CMK (cell line): ENCODE measurements at places on chromosomes 13 and 19.
A peak's percentile ranks its signal among the peaks of the same experiment; 100 is the strongest.

GRCh38 chr13:99647596-99647985 is 146.3 kb downstream of the TM9SF2 start:
- DNase-seq = no peak

DNA sequence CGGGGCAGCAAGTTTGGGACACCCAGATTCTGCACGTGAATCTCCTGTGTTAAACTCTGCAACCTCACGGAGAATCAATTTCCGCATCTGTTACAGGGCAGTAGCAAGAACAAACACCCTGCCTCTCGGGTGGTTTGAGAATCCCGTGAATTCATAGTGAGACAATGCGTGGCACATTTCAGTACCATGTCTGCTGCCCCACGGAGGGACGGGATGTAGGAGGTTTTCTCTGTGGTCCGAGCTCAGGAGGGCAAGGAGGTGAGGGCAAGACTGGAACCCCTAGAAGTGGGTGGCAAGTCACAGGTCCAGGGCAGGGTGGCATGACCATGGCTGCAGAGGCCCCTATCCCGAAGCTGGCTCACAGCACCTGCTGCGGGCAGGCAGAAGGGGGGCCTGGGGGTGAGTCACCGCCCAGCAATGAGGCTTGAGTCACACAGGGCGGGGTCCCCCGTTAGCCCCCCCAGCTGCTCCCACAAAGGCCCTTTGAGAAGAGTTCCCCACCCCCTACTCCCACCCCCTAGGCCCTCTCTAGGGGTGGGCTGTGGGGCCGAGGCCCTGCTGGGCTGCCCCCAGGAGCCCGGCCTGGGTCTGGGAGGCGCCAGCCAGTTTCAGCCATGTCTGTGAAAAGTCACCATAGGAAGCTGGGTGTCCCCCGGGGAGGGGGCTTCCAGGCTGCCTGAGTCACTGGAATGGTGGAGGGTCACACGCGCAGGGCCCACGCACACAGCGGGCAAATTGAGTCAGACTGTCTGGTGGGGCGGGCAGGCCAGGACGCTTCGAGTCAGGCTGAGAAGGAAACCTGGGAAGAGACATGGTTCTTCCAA is 25.8 kb upstream of the NANOS3 start:
- no peak for DNase-seq

DNA sequence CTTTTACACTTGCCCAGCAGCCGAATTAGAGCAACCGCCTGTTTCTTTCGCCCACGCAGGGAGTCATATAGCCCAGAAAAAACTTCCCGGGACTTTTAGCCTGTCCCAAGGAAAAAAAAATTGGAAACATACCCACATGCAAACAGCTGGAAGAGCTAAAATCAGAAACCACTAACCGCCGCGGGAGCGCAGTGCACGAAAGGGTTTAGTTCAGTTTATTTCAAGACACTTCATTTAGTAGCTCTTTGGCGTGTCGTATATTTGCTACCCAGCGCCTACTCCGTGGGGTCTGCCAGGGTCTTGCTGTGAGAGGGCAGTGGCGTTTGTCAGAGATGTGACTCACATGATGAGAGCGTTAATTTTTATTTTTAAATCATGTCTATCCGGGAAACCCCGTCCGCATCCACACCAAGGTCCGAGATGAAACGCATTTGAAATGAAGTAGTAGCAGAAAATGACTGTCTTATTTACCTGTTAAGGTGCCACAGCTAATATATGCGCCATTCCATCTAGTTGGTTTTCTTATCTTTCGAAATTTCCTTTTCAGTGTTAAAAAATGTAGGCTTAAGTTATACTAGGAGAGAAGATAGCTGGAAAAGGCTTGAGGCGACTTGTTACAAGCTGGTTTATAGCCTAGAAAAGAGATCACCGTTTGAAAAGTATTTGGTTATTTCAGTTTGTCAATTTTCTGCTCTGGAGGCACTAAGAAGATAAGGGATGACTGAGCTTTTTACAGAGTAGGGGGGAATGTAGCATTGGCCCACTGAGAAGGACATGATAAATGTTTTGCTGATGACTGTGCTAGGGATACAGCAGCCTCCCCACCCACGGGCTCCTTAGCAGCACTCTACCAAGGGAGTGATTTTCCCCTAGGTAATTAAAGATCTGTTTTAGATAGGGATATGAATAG is 1.7 kb downstream of the KLF5 start:
- DNase-seq = no peak

GRCh38 chr19:38469151-38469550 is 35.7 kb downstream of the RYR1 start:
- no peak for DNase-seq

GRCh38 chr19:28257396-28257795 is 955.6 kb downstream of the UQCRFS1 start:
- no peak for DNase-seq

- DNase-seq = no peak
Measured at GRCh38 chr13:90276216-90276615, 1071.3 kb upstream of the MIR17HG start.

DNA sequence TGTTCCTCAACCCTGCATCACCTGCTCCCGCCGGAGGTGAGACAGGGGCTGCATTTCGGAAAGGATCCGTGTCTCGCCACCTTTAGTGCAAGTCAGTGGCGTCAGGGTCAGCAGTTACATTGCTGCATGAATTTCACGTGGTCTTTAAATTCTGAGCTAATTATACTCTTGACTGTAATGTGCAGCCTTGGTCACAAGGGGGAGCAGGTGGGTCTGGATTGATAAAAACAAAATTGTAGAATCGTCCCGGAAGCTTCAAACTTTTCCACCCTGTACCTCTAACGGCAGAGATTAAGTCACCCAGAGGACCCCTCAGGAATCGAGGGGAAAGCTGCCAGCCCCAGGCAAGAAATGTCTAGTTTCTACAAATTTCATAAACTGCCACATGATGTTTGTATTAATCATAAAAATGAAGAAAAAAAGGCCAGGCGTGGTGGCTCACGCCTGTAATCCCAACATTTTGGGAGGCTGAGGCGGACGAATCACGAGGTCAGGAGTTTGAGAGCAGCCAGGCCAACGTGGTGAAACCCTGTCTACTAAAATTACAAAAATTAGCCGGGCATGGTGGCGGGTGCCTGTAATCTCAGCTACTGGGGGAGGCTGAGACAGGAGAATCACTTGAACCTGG is 20.2 kb downstream of the BBC3 start:
- DNase-seq = peak; percentile 31

DNA sequence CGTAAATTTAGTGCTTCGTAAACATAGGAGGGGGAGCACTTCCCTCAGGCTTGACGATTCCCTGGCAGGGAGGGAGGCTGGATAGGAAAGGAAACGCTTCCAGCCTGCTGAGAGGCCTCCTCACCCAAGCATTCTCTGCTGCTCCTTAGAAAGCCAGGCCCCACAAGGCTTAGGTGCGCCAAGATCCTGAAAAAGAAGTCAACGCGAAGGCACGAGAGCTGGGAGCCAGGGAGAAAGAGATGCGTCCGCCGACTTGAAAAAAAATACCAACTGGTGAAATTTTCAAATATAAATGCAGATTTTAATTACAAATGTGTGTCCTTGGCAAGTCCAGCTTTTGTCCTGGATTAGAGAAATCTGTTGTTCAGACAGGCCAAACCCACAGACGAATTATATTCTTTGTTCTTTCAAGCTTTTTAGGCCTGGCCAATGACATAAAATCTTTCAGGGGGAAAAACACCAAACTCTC is 64.0 kb downstream of the ALOX5AP start:
- DNase-seq = no peak

DNA sequence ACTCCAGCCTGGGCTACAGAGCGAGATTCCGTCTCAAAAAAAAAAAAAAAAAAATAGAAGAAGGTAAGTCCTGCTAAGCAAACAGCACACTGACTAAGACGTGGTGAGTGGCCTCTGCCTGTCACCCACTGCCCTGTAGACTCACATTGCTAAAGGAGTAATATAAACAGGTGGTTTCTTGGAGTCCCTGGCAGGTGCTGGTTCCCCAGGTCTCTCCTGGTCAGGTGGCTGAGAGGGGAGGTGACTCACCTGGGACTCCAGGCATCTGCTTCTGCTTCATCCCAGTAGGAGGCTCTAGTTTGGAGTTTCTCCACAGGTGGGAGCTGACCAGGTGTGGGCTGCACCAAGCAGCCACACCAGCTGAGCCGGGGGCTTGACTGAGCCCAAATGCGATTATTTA is at the start of gene OR10H1:
Gene OR10H1, minus strand, starts transcription at position 359 of the 400 bp plus-strand sequence. CDS start 7,627 bp downstream, outside the sequence.
- DNase-seq = no peak

DNA sequence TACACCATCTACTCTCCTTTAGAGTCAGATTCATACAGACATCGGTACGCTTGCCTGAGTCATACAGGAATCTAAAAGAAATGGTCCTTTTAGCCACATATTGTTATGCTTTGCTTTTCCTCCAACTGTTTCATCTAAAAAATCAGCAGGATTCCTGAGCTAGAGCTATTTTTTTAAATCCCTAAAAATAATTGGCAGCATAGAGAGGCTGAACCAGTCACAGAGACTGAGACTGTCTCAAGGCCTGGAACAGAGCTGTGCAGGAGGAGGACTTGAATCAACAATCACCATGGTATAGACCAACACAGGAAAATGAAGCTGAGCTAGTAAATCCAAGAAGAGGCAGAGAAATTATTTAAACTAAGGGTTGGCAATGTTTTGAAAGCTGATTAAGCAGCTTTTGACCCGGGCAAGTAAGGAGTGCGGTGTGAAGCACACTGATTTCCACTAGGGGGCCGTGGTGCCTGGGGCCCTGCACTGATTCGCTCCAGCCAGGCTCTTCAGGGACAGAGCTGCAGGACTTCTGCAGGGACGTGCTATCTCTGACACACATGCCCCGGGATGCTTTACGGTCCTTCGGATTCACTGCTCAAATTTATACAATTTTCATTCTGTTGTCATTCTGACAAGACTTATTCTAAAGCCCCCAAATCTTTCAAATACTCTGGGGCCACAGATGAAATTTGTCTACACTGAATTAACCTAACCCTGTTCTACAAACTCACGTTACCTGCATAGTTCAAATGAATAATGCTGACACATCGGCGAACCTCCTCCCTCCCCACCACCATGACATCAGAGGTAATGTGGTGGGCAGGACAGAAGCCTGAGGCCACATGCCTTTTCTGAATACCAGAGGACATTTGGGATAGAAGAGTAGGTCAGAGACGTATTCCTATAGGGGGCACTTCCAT is 87.6 kb upstream of the SLC15A1 start:
- no peak for DNase-seq

DNA sequence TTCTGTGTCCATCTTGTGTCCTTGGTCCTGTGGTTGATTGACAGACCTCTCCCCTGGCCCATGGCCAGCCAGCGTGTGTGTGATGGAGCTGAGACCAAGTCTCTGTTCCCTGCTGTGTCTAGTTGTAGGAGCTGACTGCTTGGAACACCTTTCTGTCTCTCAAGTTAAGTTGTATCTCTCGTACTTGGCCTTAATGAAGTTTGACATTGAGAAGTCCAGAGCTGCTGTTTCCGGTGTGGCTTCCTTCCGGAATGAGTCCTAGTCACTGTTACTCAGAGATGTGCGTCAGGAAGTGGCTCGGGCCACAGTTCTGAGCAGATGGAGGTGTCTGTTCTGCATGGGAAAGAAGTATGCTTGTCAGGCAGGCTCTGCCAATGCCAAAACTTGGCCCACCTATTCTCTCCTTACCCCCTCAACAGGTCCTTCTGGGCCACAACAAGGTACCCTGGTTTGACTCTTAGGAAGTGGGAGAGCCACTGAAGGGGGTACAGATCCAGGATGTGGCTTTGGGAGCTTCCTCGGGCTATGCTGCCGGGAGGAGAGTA is 54.3 kb downstream of the GATAD2A start:
- peak; percentile 63 for DNase-seq

GRCh38 chr13:21355304-21355703 is 103.8 kb downstream of the ZDHHC20 start:
- no peak for DNase-seq

DNA sequence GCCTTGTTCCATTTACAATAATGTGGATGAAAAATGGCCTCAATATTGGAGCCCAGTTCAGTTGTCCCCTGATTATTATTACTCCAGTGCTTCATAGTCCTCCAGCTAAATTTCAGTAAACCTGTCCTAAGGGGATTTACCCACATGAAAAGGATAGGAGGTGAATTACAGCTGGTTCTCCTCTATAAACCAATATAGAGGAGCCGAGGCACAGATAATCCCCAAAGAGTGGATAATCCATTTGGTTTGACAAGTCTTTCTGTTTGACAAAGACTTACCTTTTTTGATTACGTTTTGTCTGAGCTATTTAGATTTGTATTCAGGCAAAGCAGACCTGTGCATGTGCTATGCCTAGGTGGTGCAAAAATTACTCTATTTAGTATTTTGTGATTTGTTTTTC is 2.7 kb downstream of the CNMD start:
- no peak for DNase-seq

DNA sequence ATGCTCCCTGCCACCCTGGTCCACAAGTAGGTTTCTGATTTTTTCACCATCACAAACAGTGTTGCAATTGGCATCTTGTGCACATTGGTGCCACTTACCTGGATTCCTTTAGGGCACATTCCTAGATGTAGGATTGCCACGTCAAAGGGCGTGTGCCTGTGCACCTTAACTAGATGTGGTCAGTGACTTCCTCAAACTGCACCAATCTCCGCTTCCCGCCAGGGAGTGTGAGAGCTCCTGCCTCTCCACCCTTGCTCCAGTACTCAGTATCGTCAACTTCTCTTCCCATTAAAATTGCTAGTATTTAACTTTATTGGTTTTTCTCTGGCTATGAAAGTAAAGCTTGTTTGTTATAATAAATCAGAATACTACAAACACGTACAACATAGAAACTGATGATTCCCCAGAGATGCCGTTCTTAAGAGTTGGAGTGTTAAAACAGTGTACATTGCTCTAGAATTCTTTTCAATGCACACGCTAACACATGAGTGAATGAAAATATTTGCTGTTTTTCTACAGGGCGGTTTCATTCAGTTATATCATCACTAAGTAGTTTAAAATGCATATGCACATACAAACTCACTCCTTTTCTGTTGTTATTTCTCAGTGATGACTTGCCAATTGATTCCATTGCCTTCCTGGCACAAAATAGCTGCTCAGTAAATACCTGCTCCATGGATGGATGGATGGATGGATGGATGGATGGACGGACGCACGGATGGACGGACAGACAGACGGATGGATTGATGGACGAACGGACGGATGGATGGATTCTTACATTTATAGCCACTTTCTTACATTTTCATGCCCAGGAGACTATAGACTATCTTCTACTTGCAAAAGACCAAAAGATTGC is 23.4 kb downstream of the CCNE1 start:
- no peak for DNase-seq

GRCh38 chr13:59710996-59711701 is 452.6 kb downstream of the DIAPH3 start:
- DNase-seq = no peak
